Anterior cingulate cortex (tissue), 58 donors: ENCODE measurements at places on chromosomes 6 and 20.

GRCh38 chr6:165988757-165989456 is 178.7 kb downstream of the TBXT start:
- DNase-seq: no peak

DNA sequence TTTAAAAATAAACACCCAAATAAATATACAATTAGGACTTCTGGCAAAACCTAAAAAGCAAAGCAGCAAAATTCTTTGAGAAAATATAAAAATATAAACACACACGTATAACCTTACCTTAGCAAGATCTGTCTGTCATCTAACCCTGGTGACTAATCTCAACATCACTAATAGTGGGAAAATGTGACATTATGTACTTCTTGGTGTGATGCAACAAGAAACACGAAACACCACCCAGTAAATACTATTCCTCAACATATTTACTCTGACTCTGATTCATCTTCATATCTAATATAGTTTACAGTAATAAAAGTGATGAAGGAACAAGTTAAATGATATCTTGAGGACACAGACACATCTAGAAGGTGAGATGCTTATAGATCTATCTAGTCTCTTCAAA is 332.6 kb upstream of the MANEA start:
- no peak for DNase-seq

DNA sequence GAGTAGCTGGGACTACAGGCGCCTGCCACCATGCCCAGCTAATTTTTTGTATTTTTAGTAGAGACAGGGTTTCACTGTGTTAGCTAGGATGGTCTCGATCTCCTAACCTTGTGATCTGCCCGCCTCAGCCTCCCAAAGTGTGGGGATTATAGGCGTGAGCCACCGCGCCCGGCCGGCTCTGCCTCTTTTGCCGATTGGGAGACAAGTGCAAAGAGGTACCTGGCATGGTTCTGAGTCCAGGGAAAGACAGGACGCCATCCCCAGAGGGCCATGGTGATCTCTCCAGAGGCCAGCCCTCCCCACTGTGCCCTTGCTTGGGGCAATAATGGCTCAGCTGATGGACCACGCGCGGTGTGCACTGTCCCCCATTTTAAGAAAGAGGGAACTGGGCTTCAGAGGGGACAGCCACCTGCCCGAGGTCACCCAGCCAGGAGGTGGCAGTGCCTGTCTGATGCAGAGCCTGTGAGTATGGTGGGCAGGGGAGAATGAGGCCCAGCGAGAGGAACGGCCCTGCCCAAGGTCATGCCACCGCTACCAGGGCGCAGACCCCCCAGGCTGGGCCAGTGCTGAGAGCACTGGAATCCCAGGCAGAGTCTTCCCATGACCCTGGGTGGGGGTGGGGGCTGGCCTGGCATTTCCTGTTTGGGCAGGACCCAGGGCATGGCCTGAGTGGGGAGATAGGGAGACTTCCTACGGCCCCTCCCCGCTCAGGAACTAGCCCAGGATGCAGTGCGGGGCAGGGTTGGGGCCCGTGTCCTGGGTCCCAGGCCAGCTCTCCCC is 61.0 kb downstream of the SNAI1 start:
- DNase-seq: no peak

DNA sequence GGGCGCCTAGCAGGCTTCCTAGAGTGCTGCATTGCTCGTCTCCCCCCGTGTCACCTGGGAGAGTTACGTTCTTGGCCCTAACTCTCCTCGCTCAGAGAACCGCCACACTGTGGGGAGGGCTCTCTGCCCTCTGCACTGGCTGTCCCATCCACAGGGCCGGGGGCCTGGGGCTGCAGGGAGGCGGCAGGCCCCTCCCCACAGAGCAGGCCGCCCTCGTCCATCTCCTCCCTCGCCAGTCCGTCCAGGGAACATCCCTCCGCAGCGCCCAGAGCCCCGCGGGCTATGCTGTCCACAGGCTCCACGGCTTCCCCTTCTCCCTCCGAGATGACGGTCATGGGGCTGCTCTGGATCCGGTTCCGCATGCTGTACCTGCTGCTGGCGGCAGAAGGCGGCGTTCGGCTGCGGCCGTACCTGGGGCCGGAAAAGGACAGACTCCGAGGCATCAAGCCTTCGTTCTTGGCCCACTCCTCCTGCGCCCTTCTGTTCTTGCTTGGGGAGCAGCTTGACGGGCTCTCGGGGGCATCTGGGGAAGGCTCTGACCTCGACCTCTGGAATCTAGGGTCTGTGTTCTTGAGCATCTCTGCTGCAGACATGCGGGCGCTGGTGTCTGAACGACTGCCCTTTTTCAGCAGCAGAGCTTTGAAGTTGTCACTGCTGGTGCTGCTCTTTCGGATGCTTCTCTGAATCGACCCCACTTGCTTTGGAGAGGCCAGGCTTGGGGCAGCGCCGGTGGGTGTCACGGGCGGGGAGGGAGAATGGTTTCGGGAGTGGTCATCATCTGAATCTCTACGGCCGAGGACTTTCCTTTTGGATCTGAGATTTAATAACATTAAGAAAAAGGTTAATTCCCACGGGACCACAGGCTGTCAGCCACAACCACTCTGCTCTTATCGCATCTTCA is 20.2 kb downstream of the HEBP2 start:
- no peak for DNase-seq

- DNase-seq: no peak
Observed at GRCh38 chr6:170523256-170524171, 29.6 kb downstream of the PSMB1 start.

- no peak for DNase-seq
Observed at GRCh38 chr6:156273065-156273711, 504.0 kb upstream of the ARID1B start.

DNA sequence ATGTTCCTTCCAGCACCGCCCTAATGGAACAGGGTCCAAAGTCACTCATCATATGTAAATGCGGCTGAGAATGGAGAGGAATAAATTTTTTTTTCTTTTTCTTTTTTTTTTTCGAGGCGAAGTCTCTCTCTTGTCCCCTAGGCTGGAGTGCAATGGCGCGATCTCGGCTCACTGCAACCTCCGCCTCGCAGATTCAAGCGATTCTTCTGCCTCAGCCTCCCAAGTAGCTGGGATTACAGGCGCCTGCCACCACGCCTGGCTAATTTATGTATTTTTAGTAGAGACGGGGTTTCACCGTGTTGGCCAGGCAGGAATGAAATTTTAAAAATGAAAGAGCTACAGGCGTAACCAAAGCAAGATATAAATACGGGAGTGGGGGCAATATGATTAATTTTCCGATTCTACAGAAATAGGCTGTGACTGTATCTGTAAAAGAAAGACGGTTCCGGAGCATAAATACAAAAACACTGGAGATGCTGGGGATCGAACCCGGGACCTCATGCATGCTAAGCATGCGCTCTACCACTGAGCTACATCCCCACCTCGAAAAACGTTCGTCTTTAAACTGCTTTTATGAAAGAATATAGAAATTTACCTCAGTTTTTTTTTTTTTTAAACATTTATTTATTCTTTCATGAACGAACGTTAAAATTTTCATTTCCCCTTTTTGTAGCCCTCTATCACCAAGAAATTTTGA is 132.2 kb downstream of the GPX5 start:
- no peak for DNase-seq

- DNase-seq: peak; percentile 22
Observed at GRCh38 chr6:112037783-112038216, 16.1 kb upstream of the CCN6 start.

DNA sequence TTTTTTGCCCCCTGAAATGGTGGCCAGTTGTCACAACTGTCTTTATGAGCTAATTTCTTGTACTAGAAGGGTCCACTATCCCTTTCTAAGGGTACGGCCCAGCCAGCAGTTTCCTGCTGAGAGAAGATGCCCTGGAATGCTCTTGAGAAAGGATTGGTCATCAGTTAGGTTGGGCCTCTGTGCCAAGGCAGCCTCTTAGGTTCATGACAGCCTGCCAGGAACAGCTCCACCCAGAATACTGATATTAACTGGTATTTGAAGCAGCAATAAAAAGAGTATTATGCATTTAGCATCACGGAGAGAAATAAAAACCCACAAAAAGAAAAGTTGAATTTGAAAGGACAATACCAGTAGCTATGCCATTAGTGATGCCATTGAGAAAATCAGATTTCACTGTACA is 9.0 kb upstream of the HINT3 start:
- no peak for DNase-seq

DNA sequence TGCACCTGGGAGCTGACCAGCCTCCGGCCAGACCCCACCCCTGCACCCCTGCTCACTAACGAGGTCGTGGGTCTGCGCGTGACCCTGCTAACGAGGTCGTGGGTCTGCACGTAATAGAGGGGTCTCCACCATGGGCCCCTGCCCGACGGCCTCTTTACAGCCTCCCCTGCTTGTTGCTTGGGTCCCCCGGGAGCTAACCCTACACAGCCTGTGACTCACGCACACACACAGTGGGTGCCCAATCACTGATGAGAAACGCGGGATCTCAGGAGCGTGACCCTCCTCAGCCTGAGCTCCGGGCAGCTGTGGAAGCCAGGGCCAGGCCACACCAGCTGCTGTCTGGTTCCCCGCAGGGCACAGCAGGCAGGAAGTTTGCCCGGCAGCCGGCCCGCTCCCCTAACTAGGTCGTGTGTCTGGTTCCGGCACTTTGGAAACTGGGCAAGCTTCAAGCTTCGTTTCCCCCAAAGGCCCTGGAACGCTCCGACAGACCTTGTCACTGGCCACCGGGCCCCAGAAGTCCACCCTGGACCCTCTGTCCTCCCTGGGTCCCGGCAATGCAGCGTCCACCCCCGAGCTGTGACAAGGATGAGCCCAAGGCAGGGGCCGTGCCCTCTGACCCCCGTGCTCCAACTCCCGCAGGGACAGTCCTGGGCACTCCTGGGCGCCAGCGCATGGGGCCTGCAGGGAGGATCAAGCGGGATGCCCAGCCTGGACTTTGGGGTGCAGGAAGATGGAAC is 767 bp downstream of the PTK6 start:
- DNase-seq: no peak

DNA sequence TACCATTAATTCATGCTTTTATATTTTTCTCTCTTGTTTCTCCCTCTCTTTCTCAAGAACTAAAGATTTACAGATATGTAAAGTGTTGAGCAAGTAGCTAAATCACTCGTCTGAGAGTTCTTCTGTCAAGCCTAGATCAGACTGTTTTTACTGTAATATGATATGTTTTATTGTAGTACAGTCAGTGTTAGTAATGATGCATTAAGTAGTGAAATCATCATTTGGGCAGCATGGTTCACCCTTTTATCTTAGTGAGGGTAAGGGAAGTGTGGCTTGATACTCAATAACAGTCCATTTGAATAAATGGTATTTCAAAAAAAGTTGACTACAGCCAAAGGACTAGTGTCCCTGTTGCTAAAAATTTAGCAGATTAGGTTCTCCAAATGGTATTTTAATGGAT is 9.2 kb downstream of the CYB5R4 start:
- DNase-seq: no peak

DNA sequence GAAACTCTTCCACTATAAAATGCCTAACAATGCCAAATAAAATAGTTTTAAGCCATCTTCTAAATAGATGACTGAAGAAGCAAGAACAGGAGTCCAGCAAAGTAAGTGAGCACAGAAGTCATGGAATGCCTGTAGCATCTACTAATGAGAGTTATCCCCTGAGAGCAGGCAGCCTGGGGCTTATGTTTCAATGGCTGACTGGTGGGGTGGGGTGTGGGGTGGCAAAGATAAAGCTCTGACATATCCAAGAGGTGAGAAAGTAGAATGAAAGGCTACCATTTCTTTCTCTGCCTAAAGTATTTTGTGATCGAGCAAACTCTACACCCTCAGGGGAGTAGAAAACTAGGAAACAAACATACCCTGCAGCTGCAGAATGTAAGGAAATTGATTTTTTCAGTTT is 348.8 kb downstream of the TFAP2B start:
- no peak for DNase-seq

DNA sequence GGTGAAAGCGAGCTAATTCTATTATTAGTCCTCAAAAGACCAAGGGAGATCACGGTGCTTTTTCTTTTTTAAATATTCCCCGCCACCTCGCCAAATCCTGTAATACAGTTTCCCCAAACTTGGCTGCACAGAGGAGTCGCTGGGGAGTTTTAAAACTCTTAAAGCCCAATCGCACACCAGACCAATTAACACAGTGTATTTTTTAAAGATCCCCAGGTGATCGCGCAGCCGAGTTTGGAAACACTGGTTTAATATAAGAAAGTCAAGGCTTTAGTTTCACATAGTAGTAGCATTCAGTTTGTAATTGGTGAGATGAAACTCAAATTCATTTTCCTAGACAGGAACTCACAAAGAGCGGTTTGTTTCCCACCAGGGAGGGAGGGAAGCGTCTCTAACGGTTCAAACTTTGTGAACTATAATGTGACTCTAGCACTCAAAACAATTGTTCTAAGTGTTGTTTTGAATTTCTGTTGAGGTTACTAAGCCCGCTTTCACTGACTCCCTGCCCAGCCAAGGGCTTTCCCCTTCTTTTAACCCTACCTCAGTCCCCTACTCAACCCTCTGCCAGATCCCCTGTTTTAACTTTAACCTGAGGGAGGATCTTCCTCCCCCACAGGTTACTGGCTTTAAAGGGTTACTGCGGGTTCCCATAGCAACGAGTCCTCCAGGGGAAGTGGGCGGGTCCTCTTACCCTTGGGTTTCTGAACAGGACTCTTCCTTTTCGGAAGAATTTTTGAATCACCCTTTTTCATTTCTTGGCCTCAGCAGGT is 25.7 kb upstream of the BTBD3 start:
- DNase-seq: no peak

DNA sequence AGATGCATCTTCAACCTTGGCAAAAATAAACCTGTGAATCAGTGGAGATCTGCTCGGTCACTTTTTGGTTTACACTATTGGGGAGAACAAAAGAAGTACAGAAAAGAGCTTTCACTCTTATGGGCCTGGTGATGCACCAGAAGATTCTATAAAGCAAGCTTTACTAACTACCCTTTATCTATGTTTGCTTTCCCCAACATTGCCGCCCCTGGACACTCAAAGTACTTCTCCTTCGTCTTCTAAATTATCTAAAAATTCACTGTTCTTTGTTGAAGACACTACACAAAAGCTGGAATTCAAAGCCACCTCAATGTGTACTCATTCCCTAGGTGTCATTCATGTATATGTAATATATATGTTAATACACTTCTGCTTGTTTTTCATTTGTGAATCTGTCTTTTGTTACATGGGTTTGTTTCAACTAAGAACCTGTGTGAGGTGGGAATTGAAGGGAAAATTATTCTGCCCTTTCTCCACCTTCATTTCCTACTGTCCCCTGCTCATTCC is 97.9 kb upstream of the BTN3A2 start:
- DNase-seq: no peak

DNA sequence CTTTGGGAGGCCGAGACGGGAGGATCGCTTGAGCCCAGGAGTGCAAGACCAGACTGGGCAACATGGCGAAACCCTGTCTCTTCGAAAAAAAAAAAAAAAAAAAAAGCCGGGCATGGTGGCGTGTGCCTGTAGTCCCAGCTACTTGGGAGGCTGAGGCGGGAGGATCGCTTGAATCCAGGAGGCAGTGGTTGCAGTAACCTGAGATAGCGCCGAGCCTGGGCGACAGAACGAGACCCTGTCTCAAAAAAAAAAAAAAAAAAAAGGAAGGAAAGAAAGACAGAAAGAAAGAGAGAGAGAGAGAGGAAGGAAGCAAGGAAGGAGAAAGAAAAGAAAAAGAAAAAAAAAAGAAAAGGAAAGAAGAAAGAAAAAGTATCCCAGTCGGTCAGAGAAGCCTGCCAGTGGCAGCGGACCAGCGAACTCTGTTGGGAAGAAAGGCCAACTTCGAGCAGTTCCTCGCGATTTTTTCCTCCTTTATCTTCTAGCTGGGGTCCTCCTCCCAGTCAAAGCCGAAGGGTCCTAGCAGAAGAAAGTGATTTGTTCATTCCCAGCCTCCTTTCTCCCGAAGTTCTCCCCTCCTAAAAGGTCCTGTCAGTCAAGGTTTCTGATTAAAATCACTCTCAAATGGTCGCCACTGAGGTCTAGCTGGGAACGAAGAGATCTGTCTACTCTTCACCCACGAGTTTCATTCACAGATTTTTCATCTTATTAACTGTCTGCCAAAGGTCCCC is 2.4 kb upstream of the SYCP2L start:
- no peak for DNase-seq

- peak; percentile 9 for DNase-seq
Observed at GRCh38 chr6:108798670-108799353, 49.4 kb upstream of the ARMC2 start.
